K562 (cell line): ENCODE measurements at places on chromosomes 7 and 10. TPM values are rescaled to one million over a fixed set of nuclear protein-coding genes. Genes with fewer than 3 reads are reported as not detected.

DNA sequence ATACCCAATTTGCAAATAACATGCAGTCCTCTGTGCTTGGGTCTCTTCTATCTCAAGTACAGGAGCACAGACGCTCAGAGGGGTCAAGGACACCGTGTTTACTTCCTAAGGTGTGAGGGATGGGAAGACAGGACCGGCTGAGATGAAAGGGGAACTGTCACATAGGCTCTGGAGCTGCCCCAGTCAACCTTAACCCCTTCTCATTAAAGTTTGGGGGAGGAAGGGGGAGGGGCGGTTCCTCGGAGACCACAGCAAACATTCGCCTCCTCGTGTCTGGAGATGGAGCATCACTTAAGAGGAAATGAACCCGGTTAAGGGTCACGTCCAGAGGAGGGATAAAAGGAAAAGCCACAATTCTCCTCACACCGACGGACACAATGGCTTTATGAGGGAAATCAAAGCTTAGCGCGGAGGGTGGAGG lies 1.1 kb downstream of the SH3PXD2A start:
- DNase-seq, result no peak

The LEP gene
- total RNA-seq, result not detected in 2 replicates

DNA sequence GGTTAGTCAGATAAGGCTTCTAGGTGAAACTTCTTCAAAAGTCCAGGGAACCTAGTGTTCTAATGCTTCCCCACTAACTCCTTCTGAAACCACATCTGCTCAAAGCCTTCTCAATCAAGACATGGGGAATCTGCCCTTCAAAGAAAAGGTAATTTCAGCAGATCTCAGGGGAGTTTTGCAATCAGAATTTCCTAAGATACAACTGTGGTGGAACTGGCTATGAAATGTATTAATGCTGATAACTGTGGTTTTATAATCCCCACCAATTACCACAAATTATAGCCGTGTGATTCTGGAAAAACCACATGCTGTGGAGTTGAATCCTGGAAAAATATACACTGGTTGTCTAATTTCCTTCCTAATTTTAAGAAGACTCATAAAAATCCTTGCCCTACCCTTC lies 233.8 kb downstream of the SORCS1 start:
- DNase-seq, result no peak

- DNase-seq, result no peak
These were observed 392.1 kb upstream of the PRKCQ start for GRCh38 chr10:6972226-6972625.

DNA sequence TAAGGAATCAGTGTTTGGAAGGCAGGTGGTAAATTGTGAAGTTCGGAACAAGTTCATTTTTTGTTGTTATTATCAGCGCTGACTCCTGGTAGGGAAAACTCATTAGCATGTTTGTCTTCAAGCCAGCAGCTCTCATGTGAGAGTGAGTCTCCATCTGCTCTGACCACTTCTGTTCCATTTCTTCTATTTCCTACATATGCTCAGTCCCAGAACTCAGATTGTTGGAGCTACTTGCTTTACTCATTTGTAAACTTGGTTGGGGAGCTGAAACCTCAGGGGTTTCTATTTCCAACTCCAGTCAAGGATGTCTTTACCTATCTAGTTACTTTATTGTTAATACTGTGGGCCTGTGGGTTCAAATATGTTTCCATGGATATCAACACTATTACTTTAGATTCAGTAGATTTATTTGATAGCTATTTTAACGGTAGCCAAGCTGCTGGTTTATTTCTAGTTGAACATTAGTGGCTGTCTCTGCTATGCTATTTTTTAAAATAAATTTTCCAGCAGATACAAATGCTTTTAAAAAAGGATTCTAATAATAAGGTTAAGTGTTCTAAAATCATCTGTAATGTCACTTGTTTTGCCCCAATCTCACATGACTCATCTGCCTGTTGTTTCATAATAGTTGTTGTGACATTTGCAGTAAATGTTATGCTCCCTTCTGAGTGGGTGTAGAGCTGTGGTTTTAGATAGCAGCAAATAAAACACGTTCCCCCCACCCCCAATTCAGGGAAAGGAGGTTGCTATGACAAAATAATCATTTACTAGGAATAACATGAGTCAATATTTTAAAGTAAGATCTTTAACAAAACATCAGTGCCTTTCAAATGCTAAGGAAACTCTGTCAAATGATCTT lies 143.3 kb downstream of the HDAC9 start:
- DNase-seq, result no peak

GRCh38 chr10:121452581-121452980 lies 145.7 kb downstream of the FGFR2 start:
- no peak for DNase-seq
